Stimulated activated CD8-positive, alpha-beta memory T cell treated with anti-CD3 and anti-CD28 coated beads, Interleukin-12 subunit alpha, Interleukin-12 subunit beta, amount 100 ng/mL, for 1 hour (primary cell): ENCODE measurements at places on chromosomes 3 and 15.

DNA sequence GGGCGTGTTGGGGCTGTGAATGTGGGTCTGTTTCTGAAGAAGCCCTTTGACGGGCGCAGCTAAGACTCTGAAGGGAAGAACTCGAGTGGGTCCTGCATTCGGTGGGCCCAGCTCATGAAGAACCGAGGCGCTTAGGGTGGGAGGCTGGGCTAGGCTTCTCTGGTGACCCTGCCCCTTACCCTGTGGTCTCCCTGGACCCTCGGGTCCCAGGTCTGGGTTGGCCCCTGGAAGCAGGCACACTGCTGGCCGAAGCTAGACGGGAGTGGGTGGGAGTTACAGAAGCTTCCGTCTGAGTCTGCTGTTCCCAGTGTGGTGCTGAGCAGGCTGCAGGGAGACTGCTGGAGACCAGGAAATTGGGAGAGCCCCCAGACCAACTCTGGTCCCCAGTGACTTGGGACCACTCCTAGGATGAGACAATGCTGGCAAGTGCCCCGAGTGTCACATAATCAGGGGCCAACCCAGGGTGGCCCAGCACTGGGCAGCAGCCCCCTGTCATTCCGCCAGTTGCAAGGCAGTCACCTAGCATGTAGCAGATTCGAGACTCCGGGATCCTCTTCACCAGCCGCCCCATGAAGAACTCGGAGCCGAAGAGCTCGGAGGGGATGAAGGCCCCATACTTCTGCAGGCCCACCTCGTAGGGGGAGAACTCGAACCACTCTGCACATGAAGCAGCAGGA, 16.7 kb upstream of the EHD4 start:
- no peak for DNase-seq

DNA sequence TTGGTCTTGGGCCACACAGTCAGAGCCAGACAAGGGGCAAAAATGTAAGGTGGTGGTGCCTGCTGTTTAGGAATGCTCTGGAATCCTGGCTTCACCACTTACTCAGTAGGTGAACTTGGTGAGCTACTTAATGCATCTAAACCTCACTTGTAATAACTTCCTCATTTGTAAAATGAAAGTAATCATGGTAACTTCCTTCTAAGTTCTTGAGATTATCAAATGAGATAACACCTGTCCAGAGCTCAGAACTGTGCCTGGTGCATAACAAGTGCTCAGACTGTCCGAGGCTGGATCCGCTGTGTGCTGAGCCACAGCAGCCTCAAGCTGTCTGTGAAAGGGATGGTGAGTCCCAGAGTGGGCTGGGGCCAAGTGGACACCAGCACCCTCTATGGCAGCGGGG, 62.8 kb upstream of the KY start:
- no peak for DNase-seq

- no peak for DNase-seq
Observed at GRCh38 chr3:141994856-141995255, 118.4 kb downstream of the ATP1B3 start.

DNA sequence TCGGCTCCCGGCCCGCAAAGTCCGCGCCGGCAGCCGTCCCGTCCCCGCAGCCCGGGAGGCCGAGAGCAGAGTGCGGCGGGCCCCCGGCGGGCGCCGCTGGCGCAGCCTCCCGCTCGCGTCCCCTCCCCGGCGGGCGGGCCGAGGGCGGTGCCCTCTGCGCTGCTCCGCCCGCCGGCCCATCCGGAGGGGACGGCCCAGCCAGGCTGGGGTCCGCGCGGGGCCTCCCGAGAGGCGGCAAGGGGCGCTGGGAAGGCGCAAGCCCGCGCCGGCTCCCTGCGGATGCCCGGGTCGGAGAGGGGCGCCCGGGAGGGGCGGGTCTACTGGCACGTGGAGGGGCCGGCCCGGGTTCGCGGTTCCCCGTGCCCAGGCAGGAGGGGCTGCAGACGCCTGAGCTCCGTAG, at the start of the genes CLCN2 and POLR2H:
TSS of gene CLCN2 (minus strand) at position 74 of the 400 bp plus-strand sequence. CDS start 126 bp downstream, outside the sequence.
TSS of gene POLR2H (plus strand) at position 179 of the 400 bp plus-strand sequence. CDS start 1,783 bp downstream, outside the sequence.
- no peak for DNase-seq

- no peak for DNase-seq
Observed at GRCh38 chr3:149080699-149081091, 5.6 kb downstream of the HLTF start.

DNA sequence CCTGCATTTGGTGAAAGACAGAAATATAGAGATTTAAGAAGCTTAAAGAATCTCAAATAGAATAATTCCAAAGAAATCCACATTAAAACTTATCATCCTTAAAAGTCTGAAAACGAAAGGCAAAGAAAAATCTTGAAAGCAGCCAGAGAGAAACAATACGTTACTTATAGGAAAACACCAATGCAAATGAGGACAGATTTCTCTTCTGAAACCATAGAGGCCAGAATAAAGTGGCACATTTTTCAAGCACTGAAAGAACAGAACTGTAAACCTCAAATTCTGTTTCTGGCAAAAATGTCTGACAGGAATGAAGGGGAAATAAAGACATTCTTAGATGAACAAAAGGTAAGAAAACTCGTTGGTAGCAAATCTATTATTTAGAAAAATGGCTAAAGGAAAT, 13.8 kb upstream of the ACTC1 start:
- DNase-seq = no peak

GRCh38 chr3:64541803-64542202, 146.0 kb downstream of the ADAMTS9 start:
- no peak for DNase-seq

DNA sequence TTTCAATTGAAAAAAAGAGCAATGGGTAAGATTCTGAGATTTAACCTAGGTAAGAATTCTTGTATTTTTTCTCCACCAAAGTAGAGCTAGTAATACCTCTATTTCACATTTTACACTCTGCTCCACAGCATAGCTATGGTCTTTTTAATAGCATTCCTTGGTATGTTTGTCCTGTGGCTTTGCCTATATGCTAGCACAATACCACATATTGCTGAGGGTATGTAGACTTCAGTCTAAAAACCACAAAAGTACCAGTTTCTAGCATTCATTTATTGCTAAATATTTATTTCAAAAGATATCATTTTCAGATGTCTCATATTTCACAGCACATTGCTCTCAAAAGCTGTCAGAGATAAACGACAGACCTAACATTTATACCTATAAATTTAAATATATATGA, 18.2 kb upstream of the EOGT start:
- DNase-seq = no peak

DNA sequence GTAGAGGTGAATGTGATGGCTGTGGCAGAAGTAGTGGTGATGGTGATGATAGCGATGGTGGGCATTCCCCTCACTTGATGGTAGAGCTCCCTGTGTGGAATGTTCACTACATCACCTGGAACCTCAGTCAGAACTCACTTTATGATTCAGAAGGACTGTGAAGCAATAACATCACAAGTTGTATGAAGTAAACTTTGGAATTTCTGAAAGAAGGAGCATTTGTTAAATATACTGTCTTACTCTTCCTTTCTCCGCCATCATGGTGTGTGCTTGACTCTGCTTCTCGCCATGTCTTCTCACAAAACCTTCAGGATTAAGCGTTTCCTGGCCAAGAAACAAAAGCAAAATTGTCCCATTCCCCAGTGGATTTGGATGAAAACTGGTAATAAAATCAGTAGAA, at the start of gene PP2D1:
TSS of gene PP2D1 (minus strand) at position 101 of the 400 bp plus-strand sequence. CDS start 192 bp downstream, outside the sequence.
- DNase-seq = no peak

- DNase-seq = no peak
Observed at GRCh38 chr3:160180581-160181216, 44.5 kb upstream of the C3orf80 start.

- no peak for DNase-seq
Observed at GRCh38 chr3:106397006-106397405, 528.2 kb upstream of the CBLB start.

GRCh38 chr3:52857133-52857532, 22.3 kb upstream of the MUSTN1 start:
- no peak for DNase-seq

DNA sequence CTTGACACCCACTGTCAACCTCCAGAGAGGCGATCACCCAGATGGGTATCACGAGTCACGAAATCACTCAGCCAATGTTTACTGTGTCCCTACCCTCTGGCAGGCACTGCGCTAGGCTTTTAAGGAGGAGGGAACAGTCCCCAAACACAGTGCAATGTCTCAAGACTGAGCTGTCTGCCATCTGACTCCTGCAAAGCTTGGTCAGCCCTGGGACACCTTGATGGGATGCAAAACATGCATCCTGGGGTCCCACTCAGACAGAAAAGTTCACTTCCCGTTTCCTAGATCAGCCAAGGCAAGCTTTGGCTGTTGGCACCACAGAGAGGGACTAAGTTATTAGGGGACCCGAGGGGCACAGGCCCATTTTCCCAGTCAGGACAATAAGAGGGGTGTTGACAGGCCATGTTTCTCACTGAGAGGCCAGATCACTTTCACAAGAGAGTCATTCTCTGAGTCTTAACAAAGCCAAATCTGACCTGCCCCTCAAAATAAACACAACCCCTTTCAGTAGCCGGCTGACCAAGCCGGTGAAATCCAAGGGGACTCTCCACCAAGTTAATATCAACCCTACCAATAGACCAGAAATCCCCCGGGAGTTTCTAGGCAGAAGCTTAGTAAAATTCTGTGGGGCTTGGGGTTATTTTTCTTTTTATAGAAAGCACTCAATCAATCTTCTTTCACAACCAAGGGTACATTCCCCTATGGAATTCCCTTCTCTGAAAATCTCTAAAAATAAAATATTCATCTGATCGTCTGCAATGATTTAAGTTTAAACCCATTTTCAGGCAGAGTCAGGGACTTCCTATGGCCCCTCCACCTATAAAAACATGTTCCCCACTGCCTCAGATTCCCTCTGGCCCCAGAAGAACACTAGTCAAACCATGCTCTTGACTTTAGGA, 3.5 kb downstream of the RFTN1 start:
- DNase-seq = no peak

DNA sequence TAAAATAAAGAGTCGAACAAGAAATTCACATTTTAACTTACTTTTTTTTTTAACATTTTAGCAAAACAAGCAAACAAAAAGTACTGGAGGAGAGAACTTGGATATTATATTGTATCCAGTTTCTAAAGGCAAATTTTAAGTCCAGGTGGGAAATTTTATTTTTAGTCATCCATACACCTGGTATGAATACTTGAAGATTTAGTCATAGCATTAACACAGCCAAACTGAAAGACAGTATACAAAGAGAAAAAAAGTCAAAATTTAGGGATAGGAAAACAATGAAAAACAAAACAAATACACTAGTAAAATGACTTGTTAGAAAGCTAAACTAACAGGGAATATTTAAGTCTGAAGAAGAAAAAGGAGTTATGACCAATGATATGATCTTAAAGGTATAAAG, 69.1 kb downstream of the PROS1 start:
- DNase-seq = no peak

GRCh38 chr3:46359733-46360493, 6.0 kb downstream of the CCR2 start:
- no peak for DNase-seq

- no peak for DNase-seq
Observed at GRCh38 chr3:144312702-144313101, 341.1 kb downstream of the DIPK2A start.

GRCh38 chr3:78728406-78729145, 1039.2 kb downstream of the ROBO1 start:
- no peak for DNase-seq

DNA sequence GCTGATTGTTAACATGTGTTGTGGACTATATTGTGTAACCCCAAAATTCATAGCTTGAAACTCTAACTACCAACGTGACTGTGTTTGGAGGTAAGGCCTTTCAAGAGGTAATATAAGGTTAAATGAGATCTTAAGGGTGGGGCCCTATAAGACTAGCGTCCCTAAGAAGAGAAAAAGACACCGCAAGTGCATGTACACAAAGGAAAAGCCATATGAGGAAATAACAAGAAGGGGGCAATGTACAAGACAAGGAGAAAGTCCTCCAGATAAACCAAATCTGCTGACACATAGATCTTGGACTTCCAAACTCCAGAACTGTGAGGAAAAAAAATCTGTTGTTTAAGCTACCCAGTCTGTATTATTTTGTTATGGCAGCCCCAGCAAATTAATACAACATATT, 8.6 kb downstream of the DMXL2 start:
- DNase-seq = no peak

- DNase-seq = no peak
Observed at GRCh38 chr15:50065279-50065678, 53.8 kb downstream of the ATP8B4 start.

- no peak for DNase-seq
Observed at GRCh38 chr3:178443634-178444033, 92.6 kb upstream of the KCNMB2 start.

DNA sequence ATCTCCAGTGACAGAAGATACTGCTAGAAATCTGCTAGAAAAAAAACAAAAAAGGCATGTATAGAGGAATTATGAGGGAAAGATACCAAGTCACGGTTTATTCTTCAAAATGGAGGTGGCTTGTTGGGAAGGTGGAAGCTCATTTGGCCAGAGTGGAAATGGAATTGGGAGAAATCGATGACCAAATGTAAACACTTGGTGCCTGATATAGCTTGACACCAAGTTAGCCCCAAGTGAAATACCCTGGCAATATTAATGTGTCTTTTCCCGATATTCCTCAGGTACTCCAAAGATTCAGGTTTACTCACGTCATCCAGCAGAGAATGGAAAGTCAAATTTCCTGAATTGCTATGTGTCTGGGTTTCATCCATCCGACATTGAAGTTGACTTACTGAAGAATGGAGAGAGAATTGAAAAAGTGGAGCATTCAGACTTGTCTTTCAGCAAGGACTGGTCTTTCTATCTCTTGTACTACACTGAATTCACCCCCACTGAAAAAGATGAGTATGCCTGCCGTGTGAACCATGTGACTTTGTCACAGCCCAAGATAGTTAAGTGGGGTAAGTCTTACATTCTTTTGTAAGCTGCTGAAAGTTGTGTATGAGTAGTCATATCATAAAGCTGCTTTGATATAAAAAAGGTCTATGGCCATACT, 4.0 kb downstream of the B2M start:
- DNase-seq = no peak

DNA sequence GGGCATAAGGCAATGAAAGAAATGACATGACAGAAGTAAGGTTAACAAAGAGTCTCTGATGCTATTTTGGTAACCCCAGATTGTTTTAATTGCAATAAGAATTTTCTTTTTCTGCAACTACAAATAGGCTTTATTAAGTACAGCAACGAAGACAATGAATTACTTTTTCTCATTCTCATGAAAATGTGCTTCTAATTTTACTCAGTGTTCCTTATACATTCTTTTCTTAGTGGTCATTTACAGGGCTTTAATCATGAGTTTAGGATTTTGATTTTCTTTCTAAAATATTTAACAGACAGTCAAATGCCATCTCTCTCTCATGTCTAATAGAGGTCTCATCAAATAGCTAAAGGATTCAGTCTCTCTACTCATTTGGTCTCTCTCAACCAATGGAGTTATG, 452.1 kb downstream of the RAP2B start:
- no peak for DNase-seq

DNA sequence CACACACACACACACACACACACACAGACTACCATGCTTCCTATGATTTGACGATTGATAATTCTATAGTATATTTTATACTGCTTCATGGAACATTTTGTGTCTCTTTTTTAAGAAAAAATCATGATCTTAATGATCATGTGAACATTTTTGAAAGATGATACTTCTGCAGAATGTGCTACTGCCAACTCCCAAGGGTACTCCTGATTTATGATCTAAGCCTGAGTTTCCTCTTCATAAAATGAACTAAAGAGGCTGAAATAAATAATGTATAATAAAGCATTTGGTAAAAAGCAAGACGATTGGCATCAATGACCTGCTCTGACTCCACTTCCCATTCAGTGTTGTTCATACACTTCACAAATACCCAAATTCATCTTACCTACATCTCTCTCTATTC, 333.8 kb upstream of the RBMS3 start:
- DNase-seq = no peak

- DNase-seq = no peak
Observed at GRCh38 chr15:92383519-92384324, 10.0 kb upstream of the ST8SIA2 start.

GRCh38 chr15:66824424-66824823, 122.4 kb downstream of the SMAD6 start:
- DNase-seq = no peak
